ENCODE measurements at places on chromosomes 12 and 14.

DNA sequence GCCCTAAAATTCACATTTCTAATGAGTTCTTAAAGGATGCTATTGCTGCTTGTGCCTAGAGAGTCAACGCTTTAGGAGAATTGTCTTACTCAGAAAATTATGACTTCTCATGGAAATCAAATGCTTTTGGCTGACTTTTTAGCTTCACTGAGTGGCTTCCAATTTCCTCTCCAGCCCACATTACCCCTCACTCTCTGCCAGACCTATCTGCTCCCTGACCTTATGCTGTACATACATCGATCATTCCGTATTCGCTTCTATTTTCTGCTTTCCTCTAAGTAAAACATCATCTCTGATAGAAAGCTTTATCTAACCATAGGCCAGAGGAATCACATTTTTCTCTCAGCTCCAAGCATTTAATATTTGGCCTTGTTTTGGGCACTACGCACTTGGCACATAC lies 12.5 kb upstream of the SMCO3 start:
- no peak for DNase-seq

DNA sequence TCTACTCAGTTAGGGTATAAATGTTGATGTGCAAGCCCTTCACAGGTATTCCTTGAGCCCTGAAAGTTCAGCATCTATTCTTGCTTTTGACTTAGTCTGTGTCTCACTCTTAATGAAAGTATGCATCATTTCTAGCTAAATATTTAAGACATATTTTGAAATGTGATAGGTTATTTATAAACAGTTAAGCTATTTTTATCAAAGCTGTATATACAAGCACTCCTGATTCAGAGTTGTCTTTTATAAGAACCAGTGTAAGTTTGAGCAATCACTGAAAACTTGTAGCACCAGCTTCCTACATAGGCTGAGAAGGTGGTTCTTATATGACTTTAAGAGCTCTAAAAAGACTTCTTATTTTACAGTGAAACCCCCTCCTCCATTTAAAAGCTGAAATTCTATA lies 98.6 kb downstream of the MYF5 start:
- DNase-seq: no peak

DNA sequence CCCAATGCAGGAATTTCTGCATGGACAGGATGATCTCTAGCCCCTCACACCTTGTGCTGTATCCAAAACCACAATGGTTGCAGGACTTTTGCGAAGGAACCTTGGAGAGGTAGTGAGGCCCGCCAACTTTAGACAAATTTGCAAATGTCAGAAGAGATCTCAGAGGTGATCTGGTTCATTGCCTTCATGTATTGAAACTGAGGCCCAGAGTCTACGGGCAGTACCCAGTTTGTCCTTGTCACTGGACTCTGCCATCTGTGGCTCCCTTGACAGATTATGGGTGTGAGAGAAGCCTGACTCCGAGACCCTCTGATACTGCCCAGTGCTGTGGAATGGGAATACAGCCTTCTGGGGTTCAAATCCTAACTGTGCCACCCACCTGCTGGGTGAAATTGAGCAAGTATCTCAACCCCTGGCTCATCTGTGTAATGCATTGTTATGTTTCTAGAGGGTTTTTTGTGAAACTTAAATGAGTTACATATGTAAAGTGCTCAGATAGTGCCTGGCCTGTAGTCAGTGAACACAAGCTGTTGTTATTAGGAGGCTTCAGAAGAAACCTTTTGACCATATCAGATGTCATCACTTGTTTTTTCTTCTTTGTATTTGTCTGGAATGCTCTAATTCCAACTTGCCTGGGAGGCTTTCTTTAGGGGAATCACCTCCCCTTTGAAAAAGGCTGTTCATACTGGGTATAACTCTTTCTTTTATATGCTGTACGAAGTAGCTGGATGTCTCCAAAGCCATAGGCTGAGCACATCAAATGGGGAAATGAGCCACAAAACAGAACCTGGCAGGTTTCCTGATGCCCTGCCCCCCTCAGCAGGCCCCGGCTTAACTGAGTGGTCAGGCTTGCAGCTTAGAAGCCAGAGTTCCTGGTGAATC lies 71.4 kb upstream of the SRSF5 start:
- peak; percentile 49 for DNase-seq

DNA sequence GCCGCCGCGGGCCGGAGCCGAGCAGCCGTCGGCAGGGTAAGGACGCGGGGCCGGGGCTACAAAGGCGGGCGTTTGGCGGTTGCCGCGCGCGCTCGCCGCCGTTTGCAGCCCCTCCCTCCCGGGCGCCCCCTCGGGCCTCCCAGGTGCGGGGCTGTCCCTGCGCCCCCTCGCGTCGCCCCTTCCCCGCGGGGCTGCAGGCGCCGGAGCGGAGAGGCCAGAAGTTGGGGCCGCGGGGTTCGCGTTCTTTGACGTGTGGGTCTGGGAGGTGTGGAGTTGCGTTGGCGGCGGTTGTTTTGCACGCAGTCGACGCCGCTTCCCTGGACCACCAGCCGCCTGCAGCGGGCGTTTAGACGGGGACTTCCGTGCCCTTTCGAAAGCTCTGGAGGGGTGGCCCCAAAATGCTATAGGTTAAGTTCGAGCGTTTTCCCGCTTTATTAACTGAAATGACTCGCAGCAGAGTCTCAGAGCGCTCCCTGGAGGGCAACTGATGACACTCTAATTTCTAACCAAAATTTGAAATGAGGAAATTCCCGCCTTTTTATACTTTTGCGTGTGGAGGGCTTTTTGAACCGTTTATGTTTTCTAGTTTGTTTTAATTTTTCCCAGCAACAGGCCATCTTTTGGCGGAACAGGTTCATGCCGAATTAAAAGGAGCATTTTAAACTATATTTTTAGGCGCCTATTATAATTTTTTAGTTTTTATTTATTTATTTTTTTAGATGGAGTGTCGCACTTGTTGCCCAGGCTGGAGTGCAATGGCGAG lies 902 bp downstream of the TMPO start:
- DNase-seq: peak; percentile 94

GRCh38 chr12:11756523-11756922 lies 107.0 kb downstream of the ETV6 start:
- no peak for DNase-seq

GRCh38 chr12:83010169-83010804 lies 323.6 kb downstream of the TMTC2 start:
- no peak for DNase-seq
